GM12865 (cell line): ENCODE measurements at places on chromosomes 11 and 22.
A peak's percentile ranks its signal among the peaks of the same experiment; 100 is the strongest.

DNA sequence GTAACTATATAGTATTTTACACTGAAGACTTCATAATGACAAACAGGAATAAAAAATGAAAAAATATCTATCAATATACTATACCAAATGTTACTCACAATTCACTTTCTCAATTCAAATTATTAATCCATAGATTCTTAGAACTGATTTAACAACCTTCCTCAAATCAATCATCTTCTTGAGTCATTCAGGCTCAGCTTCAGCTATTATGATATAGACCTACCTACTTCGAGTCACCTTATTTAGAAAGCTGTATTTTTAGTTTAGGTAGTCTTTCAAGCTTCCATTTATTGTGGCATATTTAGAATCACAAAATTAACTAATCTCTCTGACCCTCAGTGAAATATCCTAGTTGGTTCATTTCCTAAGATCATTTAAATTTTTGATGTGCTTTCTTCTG, 8.2 kb downstream of the CREBZF start:
- no peak for DNase-seq

GRCh38 chr11:112972399-112973145, 11.4 kb downstream of the NCAM1 start:
- DNase-seq, result no peak

- no peak for DNase-seq
Observed at GRCh38 chr22:17575681-17576080, 12.4 kb downstream of the SLC25A18 start.

GRCh38 chr11:4677948-4678347, 19.7 kb downstream of the OR51E2 start:
- DNase-seq, result no peak

DNA sequence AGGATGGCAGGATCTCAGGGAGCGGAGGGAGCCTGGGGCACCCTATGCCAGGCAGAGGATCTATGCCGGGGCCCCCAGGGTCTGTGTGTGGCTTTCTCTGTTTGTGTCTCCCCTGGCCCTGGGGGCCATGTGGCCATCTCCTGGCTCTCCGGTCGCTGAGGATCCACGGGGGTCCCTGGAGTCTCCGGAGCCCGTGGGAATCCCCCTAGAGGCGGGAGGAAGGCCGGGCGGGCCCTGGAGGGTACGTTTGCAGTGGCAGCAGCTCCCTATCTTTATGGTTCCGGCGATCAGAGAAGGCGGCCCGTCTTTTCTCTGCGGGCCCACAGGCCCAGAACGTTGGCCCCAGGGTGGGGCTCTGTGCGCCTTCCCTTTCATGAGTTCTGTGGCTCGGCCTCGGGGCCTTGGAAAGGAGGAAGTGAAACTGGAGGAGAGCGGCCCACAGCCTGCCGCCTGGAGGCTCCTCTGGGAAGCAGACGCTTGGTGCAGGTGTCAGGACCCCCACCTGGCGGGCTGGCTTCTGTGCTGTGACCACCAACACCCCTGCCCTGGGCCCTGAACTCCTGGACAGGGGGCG, 82.1 kb downstream of the KCNQ1 start:
- DNase-seq, result peak; percentile 65

DNA sequence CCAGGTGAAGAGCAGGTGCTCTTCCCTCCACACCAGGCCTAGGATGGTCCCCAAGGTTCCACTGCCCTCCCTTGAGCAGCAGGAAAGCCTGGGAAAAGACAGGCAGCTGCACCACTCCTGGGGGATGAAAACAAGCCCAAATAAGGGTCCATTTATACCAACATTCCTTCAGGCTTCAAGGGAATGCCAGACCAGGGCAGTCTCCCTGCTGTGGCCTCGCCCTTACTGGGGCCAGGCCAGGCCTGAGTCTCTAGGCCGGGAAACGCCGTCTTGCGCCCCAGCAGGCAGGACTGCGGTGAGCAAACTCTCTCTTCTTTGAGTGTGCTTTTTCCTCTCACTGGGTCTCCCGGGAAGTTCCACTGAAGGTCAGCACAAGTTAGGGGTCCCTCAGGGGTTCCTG, 443.5 kb downstream of the SOX6 start:
- DNase-seq, result no peak
